ENCODE measurements at places on chromosomes 2 and 18.

DNA sequence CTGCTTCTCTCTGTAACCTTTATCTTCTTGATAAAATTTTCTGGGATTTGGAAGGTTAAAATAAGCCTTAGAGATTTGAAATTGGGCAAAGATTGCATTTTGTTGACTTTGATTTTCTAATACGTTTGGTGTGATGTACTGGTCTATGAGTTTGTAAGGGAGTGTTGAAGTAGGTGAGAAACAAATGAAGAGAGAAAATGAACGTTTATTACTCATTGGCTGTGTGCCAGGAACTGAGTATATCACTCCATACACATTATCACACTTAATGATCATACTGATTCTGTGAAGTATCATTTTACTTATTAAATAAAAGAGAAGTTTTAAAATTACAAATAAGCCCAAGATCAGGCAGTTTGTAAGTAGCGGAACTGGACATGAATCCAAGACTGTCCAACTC, 795.1 kb upstream of the ZEB2 start:
- DNase-seq: no peak

GRCh38 chr2:215653344-215654030, 217.6 kb upstream of the FN1 start:
- no peak for DNase-seq

GRCh38 chr2:98367721-98368120, 21.5 kb downstream of the CNGA3 start:
- DNase-seq: no peak

- DNase-seq: no peak
Measured at GRCh38 chr2:75513616-75514170, 47.0 kb downstream of the EVA1A start.

- DNase-seq: no peak
Measured at GRCh38 chr2:88471083-88471942, 18.8 kb upstream of the FOXI3 start.

- no peak for DNase-seq
Measured at GRCh38 chr2:202269585-202269984, 4.0 kb downstream of the NOP58 start.

GRCh38 chr2:47179388-47179787, 24.3 kb upstream of the STPG4 start:
- DNase-seq: no peak

DNA sequence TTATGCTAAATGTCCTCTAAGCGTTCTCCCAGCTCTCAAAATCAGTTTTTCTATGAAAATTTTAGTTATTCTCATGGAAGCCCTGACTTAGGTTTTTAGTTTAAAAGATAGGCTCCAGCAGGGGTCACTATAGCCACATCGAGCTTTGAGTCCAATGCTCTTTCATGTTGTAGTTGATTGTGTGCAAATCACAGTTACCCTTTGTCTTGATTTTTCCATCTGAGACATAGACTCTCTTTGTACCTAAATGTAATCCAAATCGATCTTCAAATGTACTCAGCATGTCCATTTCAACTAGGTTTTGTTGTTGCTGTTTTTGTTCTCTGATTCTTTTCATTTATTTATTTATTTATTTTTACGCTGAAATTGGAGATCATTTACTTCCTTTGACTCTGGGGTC, 26.4 kb upstream of the MSTN start:
- DNase-seq: peak; percentile 77

GRCh38 chr18:13452871-13453680, 234.5 kb downstream of the LDLRAD4 start:
- no peak for DNase-seq

GRCh38 chr2:61340242-61340641, 130.6 kb downstream of the USP34 start:
- peak; percentile 51 for DNase-seq

GRCh38 chr18:55398858-55399257, 189.1 kb downstream of the TCF4 start:
- no peak for DNase-seq

DNA sequence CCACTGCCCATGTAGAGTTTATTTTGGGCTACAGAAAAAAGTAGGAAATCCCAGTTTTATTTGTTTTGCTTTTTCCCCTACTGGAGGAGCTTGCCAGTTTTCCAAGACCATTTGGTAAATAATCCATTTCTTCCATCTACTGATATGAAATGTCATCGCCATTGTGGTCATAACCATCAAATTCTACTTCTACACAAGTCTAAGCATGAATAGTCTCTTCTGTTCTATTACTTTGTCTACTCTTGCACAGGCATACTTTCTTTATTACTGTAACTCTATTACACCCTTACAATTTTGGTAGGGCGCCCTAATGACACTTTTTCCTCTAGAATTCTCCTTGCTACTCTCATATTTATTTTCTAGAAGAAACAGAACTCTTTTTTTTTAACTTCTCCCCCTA, 120.7 kb downstream of the ATAD2B start:
- no peak for DNase-seq

DNA sequence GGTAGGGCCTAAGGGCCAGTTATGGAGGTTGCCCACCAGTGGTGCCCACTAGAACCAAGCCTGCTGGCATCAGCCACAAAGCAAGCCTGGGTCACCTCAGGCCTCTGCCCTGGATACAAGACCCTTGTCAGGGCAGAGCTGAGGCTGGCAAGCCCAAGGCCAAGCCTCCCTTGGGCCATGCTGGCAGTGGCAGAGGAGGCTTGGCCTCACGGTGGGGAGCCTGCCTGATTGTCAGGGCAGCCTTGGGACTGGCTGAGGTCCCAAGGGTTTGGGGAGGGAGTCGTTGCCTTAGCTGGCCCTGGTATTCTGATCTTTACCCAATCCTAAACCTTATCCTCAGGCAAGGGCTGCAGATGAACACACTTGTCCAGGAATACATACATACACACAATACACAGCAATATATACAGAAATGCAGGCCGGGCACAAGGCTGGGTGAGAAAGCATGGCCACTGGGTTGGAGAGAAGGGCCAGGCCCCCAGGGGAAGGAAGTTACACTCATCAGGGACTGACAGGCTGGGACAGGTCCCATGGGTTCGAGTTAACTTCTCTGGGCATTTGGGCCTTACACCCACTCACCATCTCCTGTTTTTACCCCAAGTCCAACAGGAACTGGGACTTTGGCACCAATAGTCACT, 21.0 kb downstream of the CCT7 start:
- DNase-seq: no peak

DNA sequence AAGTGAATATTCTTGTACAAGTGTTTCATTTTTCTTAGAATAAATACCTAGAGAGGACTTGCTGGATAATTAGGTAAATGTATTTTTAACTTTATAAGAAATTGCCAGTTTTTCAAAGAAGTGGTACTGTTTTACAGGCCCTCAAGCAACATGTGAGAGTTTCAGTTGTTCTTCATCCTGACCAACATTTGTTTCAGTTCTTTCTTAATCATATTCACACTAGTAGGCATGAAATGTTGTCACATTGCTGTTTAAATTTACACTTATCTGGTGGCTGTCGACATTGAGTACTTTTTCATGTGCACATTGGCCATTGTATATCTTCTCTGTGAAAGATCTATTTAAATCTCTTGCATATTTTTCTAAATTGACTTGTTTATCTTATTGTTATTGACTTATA, 178.1 kb downstream of the ACOXL start:
- no peak for DNase-seq

- no peak for DNase-seq
Measured at GRCh38 chr2:119204525-119204924, 19.1 kb upstream of the STEAP3 start.

GRCh38 chr2:10810202-10811161, 2.1 kb downstream of the PDIA6 start:
- DNase-seq: no peak

DNA sequence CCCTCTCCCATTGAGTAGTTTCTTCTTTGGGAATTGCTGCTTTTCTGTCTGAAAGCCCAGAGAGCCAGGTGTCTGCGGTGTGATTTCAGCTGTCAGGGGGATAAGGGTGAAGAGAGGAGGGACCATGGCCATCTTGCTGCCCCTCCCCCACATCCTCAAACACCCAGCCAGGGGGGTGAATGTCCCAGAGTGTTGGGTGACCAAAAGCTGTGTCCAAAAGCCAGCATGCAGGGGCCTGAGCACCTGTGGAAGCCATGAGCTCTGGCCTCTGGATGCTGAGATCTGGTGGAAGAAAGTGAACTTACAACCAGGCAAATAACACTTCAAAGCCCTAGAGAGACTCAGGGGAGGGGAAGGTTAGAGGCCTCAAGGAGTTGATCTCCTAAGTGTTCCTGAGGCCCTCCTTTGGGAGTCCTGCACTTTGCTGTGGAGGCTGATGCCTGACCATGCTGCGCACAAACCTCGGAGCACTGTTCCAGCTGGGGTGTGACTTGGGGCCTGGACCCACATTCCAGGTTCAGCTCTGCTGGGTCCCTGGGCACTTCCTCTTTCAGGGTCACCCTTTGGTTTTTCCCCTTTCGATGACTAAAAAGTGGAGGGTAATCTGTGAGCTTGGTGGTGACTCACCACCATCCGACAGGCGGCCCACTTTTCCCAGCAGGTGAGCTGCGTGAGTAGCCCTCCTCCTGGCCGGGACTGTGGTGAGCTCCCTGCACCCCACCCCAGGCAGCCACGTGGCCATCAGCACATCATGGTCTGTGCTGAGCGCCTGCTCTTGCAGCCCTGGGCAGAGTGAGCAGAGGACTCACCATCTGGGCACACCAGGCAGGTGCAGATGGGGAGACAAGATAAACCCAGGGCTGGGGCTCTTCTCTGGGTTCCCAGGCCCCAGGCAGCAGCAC, 66.8 kb upstream of the FOSL2 start:
- no peak for DNase-seq

DNA sequence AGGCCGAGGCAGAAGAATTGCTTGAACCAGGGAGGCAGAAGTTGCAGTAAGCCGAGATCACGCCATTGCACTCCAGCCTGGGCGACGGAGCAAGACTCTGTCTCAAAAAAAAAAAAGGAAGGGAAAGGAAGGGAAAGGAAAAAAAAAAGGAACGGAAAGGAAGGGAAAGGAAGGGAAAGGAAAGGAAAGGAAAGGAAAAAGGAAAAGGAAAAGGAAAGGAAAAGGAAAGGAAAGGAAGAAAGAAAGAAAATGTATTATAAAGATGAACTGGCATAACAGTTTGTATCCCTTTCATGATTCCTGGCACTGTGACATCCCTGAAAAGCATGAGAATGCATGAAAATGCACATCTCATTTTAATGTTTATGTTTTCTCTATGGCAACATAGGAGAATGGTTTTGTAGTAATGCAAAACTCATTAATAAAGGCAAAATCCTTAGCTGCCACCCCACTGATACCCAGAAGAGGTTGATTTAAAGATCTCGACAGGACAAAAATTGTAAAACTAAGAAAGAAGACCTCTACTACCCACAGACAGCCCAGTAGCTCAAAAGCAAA, 11.5 kb upstream of the MREG start:
- DNase-seq: no peak

GRCh38 chr2:241344925-241345651, 11.0 kb upstream of the FARP2 start:
- no peak for DNase-seq

- no peak for DNase-seq
Measured at GRCh38 chr2:108428286-108429009, 20.6 kb upstream of the GCC2 start.

- no peak for DNase-seq
Measured at GRCh38 chr2:26838121-26838906, 9.6 kb upstream of the DPYSL5 start.

DNA sequence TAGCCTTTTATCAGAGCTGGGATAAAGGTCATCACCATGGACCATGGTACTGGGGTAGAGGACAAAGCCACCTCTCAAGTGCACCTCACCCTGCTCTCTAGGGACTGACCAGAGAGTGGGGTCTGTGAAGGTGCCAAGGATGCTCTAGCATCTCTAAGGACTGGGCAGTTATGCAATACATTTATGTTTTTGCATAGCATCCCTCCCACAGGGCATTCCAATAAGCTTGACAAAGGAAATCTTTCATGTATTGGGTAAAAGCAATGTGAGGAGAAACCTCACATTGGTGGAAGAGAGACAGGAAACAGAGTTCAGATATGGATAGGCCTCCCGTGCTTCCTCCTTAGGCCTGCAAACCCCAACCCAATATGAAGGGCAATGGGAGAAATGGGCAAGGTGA, 31.6 kb downstream of the STK39 start:
- DNase-seq: no peak

DNA sequence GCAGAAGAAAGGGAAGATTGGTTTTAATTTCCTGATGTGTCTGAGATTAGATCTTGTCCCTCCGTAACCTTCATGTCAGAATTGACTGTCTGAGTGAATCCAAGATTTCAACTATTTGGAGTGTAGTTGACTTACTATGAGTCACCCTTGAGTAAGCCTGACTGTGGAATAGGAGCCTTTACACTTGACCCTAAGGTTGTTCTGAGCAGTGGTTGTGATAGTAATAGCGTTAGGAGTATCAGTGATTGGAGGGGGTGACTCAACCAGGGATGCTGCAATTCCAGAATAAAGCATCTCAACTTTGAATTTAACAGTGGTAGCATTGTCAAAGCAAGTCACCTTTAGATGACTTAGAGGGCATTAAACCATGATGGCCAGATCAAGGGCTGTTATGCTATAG, 979.5 kb upstream of the FAM98A start:
- DNase-seq: no peak

- no peak for DNase-seq
Measured at GRCh38 chr2:1708476-1709334, 35.6 kb downstream of the PXDN start.

- no peak for DNase-seq
Measured at GRCh38 chr2:173607606-173608311, 253.1 kb downstream of the CDCA7 start.

DNA sequence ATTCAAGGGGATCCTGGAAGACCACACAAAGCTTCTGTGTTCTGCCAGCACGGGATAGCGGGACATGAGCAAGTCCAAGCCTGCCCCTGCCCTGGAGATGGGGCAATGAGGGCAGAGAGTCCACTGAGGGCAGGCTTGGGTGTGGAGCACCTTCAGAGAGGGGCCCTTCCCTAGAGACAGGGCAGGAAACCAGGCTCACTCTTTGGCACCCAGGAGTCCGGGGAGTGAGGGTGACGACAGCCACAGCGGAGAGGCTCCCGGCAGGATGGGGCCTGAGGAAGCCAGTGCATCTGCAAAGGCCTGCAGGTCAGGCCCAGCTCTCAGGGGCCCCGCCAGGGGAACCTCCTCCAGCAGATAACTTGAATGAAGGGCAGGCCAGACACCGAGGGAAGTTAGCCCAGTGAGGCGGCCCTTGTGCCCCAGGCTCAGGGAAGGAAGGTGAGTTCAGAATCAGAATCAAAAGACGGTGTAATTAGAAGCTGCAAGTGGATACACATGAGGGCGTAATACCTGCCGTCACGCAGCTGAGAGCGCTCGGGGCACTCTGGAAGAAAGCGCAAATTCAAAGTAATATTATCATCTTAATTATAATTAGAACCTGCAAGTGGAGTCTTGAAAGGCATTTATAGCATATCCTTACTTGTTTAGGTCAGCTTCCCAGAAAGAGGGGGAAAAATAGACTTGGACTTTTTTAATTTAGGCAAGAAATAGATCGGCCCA, 142.6 kb upstream of the LGALSL start:
- no peak for DNase-seq

- peak; percentile 23 for DNase-seq
Measured at GRCh38 chr18:43587538-43588153, 310.4 kb upstream of the SYT4 start.

GRCh38 chr2:32926708-32927084, 20.1 kb upstream of the LTBP1 start:
- peak; percentile 80 for DNase-seq

All from glomerular endothelial cell (primary cell).